Stimulated activated CD4-positive, alpha-beta T cell treated with anti-CD3 and anti-CD28 coated beads, Interleukin-4, amount 100 ng/mL, for 48 hours (primary cell): ENCODE measurements at places on chromosomes 3 and 15.

GRCh38 chr3:11199902-11200845, 45.9 kb downstream of the HRH1 start:
- DNase-seq = no peak

DNA sequence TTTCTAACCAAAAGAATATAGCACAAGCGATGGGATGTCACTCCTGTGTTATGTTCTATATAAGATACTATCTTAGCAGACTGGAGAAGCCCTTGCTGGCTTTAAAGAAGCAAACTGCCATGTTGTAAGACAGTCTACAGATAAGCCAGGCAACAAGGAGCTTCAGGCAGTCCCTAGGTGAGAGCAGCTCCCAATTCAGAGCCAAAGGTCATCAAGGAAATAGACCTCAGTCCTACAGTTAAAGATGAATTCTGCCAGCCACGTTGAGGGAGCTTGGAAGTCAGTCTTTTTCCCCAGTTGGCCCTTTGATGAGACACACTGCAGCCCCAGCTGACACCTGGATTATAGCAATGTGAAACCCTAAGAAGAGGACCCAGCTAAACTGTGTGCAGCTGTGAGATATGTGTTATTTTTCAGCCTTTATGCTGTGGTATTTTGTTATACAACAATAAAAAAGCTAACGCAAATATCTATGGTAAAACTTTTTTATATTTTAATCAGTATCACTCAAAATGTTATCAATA, 102.5 kb upstream of the AKAP13 start:
- DNase-seq = no peak

GRCh38 chr3:89145995-89146394, 38.6 kb downstream of the EPHA3 start:
- DNase-seq = no peak

DNA sequence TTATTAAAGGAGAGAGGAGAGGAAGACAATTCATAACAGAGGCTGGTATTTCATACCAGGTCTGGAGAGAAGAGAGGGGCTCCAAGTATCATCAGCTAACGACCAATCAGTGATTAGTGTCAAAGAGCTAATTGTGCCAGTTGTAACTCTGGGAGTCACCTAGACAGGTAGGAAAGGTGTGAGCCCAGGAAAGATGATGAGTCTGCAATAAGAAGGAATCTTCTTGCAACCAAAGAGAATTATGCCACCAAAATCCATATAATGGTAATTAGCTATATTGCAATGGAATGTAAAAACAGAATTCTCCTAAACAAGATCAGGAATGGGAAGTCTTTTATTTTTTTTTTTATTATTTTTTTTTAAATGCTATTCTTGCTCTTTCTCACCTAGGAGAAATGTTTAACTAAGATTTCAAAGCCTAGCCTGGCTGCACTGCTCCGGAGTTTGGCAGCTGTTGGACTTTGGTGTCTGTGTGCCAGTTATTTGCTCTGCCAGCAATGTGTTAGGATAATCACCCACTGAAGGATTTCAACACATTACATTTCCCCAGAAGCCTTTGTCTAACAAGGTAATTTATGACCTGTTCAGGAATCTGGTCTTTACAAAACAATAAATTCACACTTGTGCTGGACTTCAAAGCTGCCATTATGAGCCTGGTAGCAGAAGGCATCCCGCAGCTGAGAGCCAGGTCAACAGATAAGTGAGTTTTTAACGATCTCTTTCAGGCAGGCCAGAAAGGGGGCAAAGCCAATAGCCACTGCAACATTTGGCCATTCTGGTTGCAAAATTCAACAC, 89.4 kb downstream of the FOXB1 start:
- DNase-seq = no peak

GRCh38 chr3:183896184-183896583, 11.5 kb upstream of the PARL start:
- DNase-seq = no peak

GRCh38 chr15:64166102-64166890, 3.5 kb upstream of the PPIB start:
- DNase-seq = no peak
